ENCODE measurements at places on chromosomes 16 and 17. TPM values are rescaled to one million over a fixed set of nuclear protein-coding genes. Genes with fewer than 3 reads are reported as not detected.

Gene WFDC1
- 16.4 TPM for polyA plus RNA-seq

Gene SLX1A
- polyA plus RNA-seq: 10.4 TPM

GRCh38 chr16:23491490-23492391 lies 18.6 kb downstream of the GGA2 start:
- DNase-seq: no peak

Gene TOP2A
- polyA plus RNA-seq: 75.3 TPM
